Testis (tissue), 5 donors: ENCODE measurements at places on chromosomes 7 and 10. TPM values are rescaled to one million over a fixed set of nuclear protein-coding genes. Genes with fewer than 3 reads are reported as not detected.

Gene EZH2
- 27.0 TPM for total RNA-seq

Gene CUTC
- 35.7 TPM for total RNA-seq

DNA sequence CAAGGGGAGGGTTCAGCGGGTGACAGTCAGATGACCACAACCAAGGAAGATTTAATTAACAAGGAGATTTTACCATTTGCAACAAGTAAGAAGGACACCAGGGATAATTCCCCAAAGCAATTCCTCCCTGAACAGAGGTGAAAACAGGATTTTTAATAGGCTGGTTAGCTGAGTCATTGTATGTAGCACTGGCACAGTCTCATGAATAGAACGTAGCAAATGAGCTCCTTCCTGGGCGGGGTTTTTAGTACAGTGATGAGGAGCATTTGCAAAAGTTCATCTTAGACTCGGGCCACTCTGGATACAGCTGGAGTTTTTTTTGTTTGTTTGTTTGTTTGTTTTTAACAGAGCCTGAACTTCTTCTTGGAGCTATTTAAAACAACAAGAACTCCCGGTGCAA is 39.0 kb downstream of the TAC1 start:
- no peaks in the 10 kb centered on the region for H3K4me1 ChIP-seq
- H3K27ac ChIP-seq, result no peak overlapping the region
- no peak overlapping the region for H3K4me3 ChIP-seq
- no peaks in the 10 kb centered on the region for H3K36me3 ChIP-seq
- H3K27me3 ChIP-seq, result no peaks in the 10 kb centered on the region

- no peaks in the 10 kb centered on the region for H3K36me3 ChIP-seq
- no peaks in the 10 kb centered on the region for H3K27me3 ChIP-seq
- no peak overlapping the region for H3K4me3 ChIP-seq
- peaks cover 7% of the 10 kb centered on the region for H3K4me1 ChIP-seq
Measured at GRCh38 chr10:131076356-131076755, 235.2 kb downstream of the TCERG1L start.

- H3K4me1 ChIP-seq, result no peaks in the 10 kb centered on the region
- H3K36me3 ChIP-seq, result no peaks in the 10 kb centered on the region
- H3K27ac ChIP-seq, result no peak overlapping the region
- no peaks in the 10 kb centered on the region for H3K27me3 ChIP-seq
Measured at GRCh38 chr10:59098831-59099452, 77.5 kb upstream of the PHYHIPL start.

- no peak for DNase-seq
- H3K4me1 ChIP-seq, result no peaks in the 10 kb centered on the region
- no peak overlapping the region for H3K27ac ChIP-seq
- H3K4me3 ChIP-seq, result no peak overlapping the region
- no peaks in the 10 kb centered on the region for H3K36me3 ChIP-seq
- H3K27me3 ChIP-seq, result no peaks in the 10 kb centered on the region
Measured at GRCh38 chr10:89360157-89360556, 17.7 kb upstream of the IFIT1B start.

- no peaks in the 10 kb centered on the region for H3K4me1 ChIP-seq
- H3K36me3 ChIP-seq, result no peaks in the 10 kb centered on the region
- no peak for DNase-seq
- no peak overlapping the region for H3K4me3 ChIP-seq
Measured at GRCh38 chr10:34207343-34207742, 607.8 kb downstream of the PARD3 start.
